ENCODE measurements at places on chromosomes 1 and 21.
A peak's percentile ranks its signal among the peaks of the same experiment; 100 is the strongest.

DNA sequence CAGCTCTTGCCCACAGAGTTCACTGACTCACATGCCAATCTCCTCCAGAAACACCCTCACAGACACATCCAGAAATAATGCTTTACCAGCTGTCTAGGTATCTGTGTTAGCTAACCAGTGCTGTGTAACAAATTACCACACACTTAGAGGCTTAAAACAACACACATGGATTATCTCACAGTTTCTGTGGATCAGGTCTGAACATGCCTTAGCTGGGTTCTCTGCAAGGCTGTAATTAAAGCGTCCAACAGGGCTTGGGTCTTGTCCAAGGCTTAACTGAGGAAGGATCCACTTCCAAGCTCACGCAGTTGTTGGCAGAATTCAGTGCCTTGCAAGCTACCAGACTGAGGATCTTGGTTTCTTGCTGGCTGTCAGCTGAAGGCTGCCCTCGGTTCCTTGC is 92.5 kb upstream of the RGS4 start:
- no peak for DNase-seq

- DNase-seq: no peak
These were observed 77.0 kb downstream of the CSMD2 start for GRCh38 chr1:34087986-34088385.

DNA sequence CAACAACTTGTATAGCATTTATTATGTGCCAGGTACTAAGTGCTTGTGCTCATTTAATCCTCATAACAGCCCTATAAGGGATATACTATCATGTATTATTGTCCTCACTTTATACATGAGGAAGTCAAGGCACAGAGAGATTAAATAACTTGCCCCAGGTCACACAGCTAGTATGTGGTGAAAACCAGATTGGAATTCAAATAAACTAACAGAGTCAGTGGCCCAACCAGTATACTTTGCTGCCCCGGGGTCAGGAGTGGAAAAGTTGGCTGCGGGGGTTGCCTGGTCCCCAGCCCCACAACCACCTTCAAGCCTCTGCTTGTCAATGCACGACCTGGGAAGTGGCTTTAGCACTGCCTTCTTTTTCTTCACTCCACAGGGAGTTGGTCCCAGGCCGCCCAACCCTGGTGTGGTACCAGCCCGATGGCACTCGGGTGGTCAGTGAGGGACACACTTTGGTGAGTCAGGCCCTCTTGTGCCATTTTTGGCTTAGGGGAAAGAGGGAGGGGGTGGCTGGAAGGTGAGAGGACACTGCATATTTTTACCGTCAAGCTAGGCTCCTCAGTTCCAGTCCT is 2.5 kb downstream of the ADAM15 start:
- DNase-seq: no peak

DNA sequence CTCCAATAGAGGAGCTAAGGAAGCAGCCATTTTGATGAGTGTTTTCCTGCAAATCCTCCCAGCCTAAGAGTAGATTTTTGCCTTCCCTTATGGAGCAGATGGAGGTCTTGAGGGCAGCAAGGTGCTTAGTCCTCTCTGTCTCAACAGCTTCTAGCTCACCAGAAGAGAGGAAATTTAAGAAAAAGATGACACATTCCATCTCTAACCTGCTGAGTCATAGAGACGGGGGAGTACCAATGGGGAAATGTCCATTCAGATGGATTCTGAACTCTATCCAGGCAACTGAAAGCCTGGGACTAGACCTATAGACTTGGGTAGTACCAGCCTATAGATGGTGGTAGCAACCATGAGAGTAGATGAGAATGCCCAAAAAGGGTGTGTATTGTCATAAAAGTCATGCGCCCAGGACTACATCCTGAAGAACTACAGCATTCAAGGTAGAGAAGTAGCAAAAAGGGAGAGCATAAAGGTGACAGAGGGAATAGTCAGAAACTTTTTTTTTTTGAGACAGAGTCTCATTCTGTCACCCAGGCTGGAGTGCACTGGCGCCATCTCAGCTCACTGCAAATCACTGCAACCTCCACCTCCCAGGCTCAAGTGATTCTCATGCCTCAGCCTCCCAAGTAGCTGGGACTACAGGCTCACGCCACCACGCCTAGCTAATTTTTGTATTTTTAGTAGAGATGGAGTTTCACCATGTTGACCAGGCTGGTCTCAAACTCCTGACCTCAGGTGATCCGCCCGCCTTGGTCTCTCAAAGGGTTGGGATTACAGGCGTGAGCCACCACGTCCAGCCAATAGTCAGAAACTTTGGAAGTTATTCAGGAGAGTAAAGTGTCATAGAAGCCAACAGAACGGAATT is 10.7 kb upstream of the ELOA start:
- DNase-seq: no peak

GRCh38 chr1:197314682-197315081 is 46.6 kb downstream of the CRB1 start:
- DNase-seq: no peak

- DNase-seq: no peak
These were observed 9.5 kb downstream of the CTSK start for GRCh38 chr1:150798525-150798924.

DNA sequence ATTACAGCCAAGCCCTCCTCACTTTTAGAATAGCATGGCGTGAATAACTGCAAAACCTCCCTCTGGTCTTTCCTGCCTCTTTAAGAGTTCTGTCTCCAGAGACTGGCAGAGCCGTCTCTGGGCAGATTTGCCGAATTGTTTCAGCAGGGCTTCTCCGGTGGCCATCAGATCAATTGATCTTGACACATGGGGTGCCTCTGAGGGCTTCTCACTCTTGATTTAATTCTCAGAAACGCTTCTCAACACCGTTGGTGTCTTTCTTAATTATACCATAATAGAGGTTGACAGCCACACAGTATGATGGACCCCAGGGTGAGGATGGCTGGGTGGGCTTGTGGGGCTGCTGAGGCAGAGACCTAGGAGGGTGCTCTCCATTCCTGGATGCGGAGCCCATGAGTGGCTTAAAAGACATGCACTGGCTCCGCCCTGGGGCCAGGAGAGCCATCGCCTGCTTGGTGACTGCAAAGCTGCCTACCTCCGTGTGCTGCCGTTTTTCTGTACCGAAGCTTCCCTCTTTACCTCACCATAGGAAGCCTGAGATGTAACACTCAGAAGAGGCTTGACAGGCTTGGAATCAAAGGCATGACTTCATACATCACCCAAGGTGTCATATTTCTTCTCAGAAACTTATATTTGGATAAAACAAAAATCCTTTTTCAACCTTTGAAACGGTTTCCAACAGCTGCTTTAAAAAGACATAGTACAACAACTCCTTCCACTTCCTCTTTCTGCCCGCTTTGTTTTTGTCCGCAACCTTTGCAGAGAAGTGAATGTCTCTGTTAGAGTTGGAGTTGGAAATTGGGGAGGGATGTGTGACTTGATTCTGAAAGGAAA is 82.9 kb downstream of the GALNT2 start:
- DNase-seq: no peak

DNA sequence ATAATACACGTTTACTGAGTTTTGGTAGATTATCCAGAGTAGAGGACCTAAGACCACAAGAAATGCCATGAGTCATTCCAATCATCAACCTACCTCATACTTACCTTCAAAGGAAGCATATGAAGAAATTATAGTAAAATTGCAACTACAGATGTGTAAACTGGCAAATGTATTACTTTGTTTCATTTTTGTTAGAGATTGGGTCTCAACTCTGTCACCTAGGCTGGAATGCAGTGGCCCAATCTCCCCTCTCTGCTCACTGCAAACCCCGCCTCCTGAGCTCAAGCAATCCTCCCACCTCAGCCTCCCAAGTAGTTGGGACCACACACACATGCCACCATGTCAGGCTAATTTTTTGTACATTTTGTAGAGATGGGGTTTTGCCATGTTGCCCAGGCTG is 5.2 kb downstream of the TMCO1 start:
- DNase-seq: no peak

- no peak for DNase-seq
These were observed 239.6 kb upstream of the FOXD3 start for GRCh38 chr1:63082766-63083165.

DNA sequence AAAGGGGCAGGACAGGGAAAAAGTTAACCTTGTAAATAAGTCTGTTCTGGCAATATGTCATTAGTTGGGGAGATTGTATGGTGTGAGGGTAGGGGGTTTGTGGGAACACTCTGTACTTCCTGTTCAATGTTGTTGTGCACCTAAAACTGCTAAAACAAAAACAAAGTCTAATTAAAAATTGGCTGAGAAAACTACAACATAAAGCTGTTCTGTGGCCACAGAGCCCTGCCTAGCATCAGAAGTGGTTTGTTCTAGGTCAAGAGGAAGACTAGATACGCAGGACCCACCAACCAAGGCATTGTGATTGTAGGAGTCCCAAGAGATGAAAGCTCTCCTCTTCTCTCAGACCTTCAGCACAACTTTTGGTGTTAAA is 81.0 kb upstream of the LRRC8D start:
- no peak for DNase-seq

GRCh38 chr1:55774446-55774845 is 559.3 kb upstream of the USP24 start:
- DNase-seq: no peak

GRCh38 chr1:205763980-205764379 is 11.3 kb downstream of the RAB29 start:
- no peak for DNase-seq

GRCh38 chr1:189405419-189405818 is 1072.2 kb downstream of the BRINP3 start:
- DNase-seq: no peak

- no peak for DNase-seq
These were observed 699 bp upstream of the RGS2 start for GRCh38 chr1:192808163-192808517.

DNA sequence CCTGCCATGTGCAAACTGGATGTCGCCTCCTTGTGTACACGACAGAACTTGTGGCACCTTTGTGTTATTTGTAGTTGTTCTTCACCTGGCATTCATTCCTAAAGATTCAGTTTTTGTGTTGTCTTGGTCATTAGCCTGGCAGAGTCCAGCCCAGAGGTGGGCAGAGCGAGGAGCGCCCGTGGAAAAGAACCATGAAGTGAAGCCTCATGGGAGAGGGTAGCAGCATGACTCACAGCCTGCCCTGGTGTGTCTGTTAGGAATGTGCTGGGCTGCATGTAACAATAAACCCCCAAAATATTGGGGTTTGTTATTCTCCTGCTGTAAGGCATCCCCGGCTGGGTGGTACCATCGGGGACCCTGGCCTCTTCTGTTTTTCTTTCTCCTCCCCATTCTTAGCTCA is 124.9 kb upstream of the TMEM51 start:
- no peak for DNase-seq

GRCh38 chr1:51850420-51851223 is 27.9 kb downstream of the NRDC start:
- no peak for DNase-seq

- DNase-seq: no peak
These were observed 43.4 kb downstream of the TSNAX start for GRCh38 chr1:231571904-231572303.

DNA sequence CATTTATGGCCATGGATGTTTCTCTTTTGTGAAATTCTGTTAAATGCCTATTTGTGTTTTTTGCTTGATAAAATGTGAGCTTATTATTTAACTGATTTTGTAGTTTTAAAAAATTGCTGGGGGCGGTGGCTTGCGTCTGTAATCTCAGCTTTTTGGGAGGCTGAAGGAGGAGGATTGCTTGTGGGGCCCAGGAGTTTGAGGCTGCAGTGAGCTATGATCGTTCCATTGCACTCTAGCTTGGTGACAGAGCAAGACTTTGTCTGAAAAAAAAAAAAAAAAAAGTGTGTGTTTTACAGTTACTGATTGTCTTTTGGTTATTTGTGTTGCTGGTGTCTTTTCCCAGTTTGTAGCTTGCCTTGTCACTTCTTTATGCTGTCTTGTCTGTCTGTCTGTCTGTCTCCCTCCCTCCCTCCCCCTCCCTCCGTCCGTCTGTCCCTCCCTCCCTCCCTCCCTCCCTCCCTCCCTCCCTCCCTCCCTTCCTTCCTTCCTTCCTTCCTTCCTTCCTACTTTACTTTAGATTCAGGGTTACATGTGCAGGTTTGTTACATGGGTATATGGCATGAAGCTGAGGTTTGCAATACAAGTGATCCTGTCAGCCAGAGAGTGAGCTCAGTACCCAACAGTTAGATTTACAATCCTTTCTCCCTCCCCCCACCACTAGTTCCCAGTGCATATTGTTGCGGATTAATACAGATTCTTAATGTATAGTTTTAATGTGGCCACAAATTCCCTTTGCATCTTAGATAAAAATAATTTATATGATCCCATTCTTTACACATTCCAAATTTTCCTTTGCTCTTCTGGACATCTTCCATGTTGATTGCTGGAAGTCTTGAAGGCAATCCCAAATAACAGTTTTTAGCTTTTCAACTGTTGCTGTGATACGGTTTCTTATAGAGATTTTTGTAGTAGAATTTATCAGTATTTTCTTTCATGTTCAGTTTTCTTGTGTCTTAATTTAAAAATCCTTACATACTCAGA is 25.1 kb downstream of the PTBP2 start:
- DNase-seq: no peak

DNA sequence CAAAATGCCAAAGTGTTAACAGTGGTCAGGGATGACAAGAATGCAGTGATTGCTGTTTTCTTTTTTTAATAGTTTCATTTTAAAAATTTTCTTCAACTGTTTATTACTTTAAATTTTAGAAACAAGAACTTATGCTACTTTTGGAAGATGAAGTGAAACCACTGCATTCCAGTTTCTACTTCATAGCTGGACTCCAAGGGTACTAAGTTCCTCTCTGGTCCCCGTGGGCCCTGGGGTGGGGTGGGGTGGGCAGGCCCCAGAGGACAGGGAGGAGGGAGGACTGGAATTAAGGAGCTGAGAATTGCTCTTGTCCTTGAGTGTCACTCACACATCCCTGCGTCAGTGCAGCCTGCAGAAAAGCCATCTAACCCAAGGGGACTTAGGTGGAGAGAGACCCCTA is 97.3 kb downstream of the RAVER2 start:
- DNase-seq: no peak

DNA sequence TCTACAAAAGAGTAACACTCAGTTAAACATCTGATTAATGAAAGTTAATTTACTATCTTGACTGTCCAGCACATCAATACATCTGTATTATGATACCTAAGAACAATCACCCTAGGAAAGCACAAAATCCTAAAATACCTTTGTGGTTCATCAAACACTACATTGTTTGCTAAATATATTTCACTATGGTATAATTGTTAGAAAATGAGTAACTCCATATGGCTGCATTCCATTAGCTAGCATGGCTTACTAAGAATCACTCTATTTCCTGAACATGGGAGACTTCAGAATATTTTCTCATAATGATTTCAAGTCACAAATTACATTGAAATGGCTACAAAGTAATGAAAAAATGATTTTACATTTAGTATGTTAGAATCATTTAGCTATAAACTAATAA is 12.5 kb downstream of the TRMT1L start:
- DNase-seq: no peak

GRCh38 chr1:204828352-204828850 is 42.3 kb upstream of the NFASC start:
- peak; percentile 8 for DNase-seq

- no peak for DNase-seq
These were observed 37.2 kb downstream of the LRRC8C start for GRCh38 chr1:89670163-89670562.

DNA sequence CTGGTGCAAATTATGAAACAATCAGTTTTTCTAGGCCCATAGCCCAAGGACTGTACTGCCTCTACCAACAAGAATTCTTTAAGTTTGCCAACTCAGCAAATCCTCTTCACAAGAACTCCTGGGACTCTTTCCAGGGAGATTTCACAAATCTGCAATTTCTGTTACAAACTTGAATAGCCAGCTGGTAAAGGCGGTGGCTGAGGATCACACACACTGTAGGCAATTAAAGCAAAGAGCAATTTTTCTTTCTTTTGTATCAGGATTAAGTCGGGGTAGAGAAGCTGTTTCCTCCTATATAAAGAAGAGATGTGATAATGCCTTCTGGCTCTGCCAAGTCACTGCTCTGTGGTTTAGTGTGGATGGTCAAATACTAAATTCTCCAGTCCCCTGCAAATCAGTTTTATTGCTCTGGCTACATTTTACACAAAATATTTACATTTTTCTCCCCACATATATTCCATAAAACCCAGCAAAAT is 1.7 kb downstream of the ALDH9A1 start:
- no peak for DNase-seq

Measured in activated CD4-positive, alpha-beta T cell treated with anti-CD3 and anti-CD28 coated beads for 24 hours (primary cell).